ENCODE measurements at places on chromosomes 12 and 14.
A peak's percentile ranks its signal among the peaks of the same experiment; 100 is the strongest.

DNA sequence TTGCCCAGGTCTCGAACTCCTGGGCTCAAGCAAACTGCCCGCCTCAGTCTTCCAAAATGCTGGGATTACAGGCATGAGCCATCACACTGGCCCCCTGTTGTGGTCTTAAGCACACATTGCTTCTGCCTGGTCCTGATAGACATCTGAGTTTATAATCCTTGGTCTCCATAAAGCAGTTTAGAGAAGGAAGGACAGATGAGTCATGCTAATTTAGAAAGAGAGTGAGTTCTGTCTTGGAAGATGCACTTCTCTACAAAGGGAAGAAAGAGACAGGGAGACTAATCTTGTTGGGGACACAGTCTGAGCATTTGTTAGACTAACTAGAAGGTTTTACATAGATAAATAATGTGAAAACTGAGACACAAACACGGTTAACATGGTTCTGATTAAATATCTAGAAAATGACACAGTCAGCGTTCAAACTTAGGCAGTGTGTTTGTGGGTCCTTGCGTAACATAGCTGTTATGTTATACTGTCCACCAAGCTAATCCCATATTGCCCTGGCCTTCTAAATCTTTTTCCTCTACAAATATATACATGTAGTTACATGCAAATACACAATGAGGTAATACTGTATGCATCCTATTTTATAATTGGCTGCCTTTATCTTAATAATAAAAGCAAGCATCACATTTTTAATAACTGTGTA lies 31.0 kb downstream of the SAMD4A start:
- no peak for DNase-seq

DNA sequence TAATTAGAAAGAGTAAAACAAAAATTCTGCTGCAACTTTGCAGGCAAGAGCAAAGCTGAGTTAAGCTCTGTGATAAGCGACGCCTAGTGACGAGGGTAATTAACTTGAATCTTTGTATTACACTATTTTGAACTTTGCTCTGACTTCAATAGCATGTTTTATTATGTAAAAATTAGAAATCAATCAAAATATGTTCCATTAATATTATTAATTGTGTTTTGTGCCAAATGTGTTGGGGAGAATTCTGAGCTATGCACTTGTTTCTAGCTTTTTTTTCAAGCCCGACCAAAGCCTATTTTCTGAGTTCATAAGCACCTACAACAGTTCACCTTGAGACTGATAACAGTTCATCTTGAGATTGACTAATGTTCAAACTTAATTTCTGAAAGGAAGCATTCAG lies 90.1 kb upstream of the PDE3A start:
- DNase-seq: no peak

DNA sequence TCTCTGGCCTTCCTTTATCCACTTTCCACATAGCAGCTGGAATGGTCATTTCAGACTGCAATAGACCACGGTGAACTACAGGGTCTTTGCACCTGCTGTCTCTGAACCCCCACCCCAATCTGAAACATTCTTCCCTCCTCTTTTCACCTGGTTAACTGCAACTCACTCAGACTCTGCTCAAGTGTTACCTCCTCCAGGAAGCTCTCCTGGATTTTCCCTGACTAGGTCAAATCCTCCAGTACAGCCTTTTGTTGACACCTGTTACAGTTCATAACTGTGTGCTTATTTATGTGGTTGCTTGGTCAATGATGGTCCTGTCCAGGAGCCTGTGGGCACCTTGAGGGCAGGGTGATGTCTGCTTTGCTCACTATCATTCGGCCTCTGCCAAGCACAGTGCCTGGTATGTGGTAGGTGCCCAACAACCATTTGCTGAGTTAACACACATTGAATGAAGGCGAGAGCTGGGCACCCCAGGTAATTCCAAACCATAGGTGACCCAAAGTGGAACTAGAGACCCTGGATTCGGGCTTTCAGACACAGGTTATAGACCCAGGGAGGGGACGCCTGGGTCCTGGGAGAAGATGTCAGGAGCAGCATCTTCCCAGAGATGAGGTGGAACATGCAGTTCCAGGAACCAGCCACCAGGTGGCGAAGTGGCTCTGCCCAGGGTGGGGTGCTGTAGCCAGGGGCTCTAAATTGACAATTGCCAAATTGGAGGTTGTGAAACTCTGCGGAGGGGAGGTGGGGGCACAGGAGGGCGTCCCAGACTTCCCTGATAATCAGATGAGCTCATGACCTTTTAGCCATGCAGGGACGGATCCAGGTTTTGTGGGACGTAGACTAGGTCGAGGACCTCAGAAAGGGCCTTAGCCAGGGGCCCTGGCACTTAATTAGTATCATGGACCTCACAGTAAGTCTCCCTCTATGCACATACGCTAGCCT lies 28.1 kb downstream of the TRPV4 start:
- peak; percentile 61 for DNase-seq

GRCh38 chr14:21015312-21015711 lies 9.5 kb downstream of the NDRG2 start:
- no peak for DNase-seq

DNA sequence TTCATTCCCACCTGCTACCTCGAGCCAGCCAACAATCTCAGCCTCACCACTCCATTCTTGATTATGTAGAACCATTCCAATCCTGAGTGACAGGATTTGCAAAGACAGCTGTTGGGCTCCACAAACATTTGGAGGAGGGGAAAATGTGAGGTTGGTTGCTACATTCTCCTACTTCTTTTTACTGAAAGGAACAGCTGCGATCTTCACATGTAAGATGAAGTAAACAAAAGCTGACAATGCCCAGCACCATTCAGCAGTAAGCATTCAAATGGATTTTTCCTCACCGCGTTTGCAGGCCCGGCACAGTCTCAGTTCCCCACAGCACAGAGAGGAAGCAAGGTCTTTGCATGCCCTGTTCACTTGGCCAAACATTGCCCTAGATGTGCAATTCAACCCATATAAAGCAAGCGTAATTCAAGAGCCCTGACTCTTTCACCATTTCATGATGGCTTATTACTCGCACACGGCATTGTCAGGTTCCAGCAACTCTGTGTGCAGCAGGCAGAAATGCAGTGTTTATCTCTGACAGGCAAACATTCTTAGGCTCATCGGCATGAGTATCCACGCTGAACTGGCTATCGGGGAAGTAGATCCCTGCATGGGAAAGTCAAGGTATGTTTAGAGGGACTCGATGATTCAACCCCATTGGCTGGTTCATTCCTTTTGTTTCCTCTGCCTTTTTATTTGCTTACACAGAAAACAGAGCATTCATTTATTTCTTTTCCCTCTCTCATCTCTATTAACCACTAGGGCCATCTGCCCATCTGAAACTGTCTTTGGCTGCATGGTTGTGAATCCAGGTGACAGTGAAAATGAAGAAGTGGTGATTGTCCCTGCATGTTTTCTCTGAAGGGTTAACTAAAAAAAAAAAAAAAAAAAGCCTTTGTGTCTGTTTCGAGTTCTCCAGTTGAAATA lies 236.1 kb upstream of the PLEKHG7 start:
- no peak for DNase-seq

DNA sequence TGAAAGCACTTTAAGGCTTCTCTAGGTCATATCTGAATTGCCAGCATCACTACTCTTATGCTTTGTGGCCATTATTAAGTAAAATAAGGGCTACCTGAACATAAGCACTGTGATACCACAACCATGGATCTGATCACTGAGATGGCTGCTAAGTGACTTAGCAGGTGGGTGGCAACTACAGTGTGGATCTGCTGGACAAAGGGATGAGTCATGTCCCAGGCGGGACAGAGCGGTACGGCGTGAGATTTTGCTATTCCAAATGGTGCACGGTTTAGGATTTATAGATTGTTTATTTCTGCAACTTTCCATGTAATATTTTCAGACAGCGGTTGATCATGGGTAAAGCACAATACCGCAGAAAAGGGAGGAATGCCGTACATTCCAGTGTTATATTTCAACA lies 39.4 kb downstream of the MLXIP start:
- no peak for DNase-seq

DNA sequence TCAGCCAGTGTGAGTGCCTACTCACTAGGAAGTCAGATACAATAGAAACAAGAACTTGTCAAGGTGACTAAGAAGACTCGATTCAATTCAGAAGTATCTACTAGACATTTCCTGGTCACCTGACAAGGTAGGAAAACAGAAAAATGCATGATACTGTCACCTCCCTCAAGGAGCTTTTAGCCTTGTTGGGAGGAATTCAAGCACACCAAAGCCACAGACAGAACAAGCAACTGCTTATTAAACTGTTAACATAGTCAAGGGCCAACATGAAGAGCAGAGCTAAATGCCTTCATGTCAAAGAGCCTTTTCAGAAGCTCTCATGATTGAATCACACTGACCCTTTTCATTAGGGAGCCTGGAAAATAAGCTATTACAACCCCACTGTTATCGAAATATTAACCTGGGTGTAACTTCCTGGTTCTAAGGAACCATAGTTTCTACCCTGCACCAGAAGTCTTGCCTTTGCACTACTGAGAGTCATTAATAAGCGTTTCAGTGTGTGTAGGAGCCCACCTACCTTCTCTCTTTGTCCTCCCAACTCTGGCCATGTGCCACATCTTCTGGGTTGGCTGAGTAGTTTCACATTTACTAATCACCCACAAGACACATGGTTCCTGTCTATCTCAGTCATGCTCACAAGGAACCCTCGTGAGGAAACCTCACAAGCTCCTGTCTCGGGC lies 31.0 kb upstream of the LGALS3 start:
- peak; percentile 39 for DNase-seq

DNA sequence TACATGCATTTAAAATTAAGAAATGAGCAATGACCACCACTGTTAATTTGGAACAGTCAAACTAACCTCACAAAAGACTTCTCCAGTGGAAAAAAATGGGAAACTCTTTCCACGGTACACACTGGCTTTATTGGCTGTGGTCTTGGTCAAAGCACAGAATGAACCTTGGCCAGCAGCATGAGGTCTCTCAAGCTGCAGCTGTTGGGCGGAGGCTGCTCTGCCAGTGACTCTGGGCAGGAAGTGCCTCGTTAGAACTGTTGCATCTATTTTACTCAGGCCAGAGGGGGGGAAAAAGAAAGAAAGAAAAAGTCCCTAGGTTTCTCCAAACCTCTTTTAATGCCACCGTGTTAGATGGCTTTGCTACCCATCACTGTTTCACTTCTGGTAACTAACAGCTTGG lies 279.8 kb upstream of the DIO2 start:
- peak; percentile 4 for DNase-seq

DNA sequence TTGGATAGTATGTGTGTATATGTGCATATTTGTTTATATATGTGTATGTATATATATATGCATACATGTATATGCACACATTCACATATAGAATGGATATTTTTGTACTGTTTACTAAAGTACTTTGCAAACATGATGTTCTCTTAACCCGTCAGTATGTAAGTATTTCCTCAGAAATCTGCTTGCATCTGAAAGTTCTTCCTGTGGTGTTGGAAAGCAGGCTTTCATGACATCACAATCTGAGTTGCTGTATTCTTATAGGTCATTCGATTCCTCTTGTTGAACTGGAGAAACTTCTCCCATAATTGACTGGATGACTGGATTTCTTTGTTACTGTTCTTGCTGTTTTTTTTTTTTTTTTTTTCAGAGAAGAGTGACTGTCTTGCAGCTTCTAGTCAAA lies 29.1 kb downstream of the GABARAPL1 start:
- DNase-seq: no peak

- no peak for DNase-seq
Measured at GRCh38 chr12:51171884-51172514, 936 bp downstream of the TFCP2 start.

- DNase-seq: peak; percentile 71
Measured at GRCh38 chr14:93112891-93113677, 2.6 kb downstream of the ITPK1 start.

- DNase-seq: no peak
Measured at GRCh38 chr12:128033473-128033872, 233.5 kb upstream of the TMEM132C start.

DNA sequence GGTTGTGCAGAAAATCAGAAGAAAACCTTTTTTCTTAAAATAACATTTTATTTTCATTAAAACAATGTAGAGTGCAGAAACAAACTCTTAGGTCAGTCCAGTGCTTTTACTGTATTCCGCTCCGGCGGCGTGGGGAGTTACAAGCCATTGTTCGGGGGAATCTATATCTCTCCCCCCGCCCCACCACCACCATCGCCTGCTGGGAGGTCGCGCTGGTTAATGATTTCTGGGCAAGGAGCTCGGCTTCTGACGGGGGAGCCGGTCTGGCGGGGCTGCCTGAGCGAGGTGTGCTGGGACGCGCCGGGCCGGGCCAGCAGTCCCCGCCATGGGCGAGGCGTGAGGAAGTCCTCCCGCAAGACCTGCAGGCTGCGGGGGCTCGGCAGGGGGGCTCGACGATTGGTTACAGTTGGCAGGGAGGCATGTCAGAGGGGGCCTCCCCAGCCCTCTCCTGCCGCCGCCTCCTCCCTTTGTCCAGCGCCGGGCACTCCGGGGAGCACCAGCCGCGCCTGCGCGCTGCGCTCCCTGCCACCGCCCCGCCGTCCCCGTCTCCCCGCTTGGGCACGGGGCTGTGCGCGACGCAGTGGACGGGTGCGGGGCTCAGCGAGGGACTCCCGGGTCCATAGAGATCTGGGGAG lies 1.0 kb upstream of the DUSP6 start:
- peak; percentile 18 for DNase-seq

DNA sequence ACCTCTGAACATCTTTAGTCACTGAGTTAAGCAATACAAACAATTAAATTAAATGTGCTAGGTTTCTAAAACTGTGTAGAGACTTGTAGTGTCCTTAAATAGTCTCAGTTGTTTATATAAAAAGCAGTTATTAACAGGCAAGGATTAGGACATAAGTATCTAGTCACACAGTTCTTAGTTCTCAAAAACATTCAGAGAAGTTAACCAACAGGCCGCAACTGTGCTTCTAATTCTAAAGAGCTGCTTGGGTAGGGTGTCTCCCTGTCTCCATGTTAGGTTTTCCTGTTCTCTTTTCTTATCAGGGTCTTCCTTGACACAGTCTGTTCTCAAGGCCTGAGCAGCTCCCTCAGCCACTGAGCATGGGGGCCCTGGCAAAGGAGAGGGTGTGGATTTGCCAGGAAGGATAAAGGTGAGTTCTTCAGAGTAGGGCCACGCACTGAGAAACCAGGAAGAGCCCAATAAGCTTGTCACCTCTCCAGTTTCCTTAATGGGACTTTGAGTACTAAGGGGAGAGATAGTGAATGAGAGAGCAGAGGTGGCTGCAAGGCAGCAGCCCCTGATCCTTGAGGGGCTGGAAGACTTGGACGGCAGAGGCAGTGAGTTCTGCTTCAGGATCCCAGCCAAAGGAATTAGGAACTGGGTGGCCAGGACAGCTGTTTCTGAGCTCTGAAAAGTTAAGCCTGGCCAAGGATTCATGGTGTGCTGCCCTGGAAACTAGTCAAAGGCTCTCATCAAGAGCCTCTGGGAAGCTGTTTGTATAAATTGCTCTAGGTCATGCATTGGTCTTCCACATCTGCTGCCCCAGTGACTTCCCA lies 177.3 kb downstream of the MYRFL start:
- DNase-seq: no peak

- DNase-seq: no peak
Measured at GRCh38 chr14:61346221-61346620, 24.8 kb downstream of the PRKCH start.

GRCh38 chr14:96231056-96231455 lies 25.0 kb upstream of the BDKRB1 start:
- no peak for DNase-seq

- no peak for DNase-seq
Measured at GRCh38 chr12:90076851-90077319, 368.2 kb upstream of the ATP2B1 start.

GRCh38 chr12:91211866-91212265 lies 29.2 kb upstream of the DCN start:
- no peak for DNase-seq

- DNase-seq: peak; percentile 21
Measured at GRCh38 chr12:14959463-14959862, 1.9 kb downstream of the ARHGDIB start.

All from CD8-positive, alpha-beta memory T cell (primary cell).